LoVo (cell line): ENCODE measurements at places on chromosomes 6 and 20.

DNA sequence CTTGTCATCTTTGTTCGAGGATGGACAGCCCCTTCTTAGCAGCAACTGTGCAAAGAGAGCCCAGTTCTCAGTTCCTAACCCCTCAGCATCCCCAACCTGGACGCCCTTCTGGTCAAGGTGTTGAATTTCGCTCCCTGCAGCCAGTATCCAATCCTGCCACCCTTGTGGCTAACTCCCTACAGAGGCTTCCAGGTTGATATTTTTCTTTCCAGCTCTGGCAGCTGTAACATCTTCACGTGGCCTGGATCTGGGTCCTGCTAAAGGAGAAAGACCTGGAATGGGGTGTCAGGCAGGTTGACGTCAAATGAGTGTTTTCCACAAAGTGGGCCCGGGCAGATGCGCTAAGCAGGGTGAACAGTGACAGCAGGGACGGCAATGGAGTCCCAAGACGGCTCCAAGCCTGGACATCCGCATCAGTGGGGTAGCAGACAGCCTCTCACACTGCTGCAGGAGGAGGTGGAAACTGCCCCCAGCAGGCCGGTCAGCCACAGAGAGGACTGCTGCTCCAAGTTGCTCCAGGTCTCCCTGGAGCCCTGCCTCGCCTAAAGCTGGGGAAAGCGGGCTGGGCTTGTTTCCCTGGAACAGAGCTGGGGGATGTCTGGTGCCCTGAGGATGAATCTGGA is 1.0 kb upstream of the YTHDF1 start:
- DNase-seq: no peak

DNA sequence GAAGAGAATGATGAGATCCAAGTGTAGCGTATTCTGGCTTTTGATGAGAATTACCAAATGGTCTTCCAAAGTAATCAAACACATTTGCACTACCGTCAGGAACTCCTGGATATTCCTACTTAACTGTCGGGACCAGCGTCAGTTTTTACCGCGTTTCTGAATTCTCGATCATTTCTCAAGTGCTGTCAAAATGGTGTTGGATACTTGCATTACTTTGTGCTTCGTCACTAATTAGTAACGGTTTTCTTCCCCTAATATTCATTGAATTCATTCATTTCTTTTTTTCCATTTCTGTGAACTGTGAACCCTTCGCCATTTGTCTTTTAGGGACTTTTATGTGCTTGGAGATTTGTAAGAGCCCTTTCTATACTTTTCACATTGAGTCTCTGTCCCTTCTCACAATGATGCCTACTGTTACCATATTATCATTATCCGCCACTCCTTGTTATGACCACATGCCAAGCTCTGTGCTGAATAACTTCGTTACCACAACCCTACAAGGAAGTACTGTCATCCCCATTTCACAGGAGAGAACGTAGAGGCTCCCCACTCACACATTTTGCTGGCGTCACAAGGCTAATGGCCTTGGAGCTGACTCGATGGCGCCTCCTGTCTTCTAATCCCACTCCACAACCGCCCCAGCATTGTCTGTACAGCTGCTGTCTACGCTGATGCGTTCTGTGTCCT is 74.2 kb upstream of the QKI start:
- no peak for DNase-seq

DNA sequence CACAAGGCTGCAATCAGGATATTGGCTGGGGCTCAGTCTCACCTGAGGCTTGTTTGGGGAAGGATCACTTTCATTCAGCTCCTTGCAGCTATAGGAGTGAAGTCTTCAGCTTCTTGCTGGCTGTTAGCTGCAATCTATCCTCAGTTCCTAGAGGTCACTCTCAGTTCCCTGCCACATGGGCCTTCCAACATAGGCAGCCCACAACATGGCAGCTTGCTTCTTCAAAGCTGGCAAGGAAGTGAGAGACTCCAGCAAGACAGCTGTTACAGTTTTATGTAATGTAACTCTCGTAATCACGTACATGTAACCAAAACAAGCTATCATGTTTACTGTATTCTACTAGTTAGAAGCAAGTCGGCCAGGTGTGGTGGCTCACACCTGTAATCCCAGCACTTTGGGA is 226.9 kb downstream of the CDC5L start:
- DNase-seq: no peak

GRCh38 chr6:56246881-56247653 is at the start of gene COL21A1:
Gene COL21A1 (minus strand): TSS chr6:56247580. CDS start chr6:56182618, 64,962 bp downstream.
- peak; percentile 31 for DNase-seq

DNA sequence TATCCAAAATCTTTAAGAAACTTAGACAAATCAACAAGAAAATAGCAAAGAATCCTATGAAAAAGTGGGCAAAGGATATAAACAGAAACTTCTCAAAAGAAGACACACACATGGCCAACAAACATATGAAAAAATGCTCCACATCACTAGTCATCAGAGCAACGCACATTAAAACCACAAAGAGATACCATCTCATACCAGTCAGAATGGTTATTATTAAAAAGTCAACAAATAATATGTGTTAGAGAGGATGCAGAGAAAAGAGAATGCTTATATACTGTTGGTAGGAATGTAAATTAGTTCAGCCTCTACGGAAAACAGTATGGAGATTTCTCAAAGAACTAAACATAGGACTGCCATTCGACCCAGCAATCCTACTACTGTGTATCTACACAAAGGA is 212.0 kb upstream of the DTNBP1 start:
- no peak for DNase-seq

- DNase-seq: no peak
Observed at GRCh38 chr6:28982476-28983266, 22.4 kb downstream of the ZNF311 start.

DNA sequence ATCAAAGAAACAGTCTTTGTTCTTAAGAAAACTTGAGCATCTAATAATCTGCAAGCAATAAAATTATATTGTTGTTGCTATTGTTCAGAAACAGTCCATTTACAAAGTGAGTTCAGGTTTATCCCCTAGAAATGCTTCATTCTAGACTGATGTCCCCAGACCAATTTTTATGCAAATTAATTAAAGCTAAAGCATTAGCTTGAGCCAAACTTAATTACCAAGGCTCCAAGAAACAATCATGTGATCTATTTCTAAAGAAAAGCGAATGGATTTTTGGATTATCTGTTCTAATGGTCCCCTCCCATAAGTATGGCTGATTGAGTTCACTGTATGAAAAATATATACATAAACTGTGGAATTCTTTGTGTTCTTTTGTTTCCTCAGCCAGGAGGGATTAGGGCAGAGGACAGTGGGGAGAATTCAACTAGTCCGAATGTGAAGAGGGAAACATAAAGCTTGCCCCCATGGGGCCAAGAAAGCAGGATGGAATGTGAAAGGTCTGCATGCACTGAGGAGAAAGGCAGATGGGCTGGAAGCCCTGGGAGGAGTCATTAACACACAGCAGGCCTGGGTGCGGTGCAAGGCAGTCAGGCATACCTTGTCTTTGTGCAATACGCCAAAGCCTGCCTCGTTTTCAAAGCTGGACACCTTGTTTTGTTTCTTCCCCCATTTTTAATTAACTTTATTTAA is 597.1 kb downstream of the KIF16B start:
- no peak for DNase-seq

- no peak for DNase-seq
Observed at GRCh38 chr6:154239392-154239791, 117.2 kb downstream of the IPCEF1 start.

GRCh38 chr6:4946521-4946920 is 57.3 kb downstream of the RPP40 start:
- DNase-seq: no peak

DNA sequence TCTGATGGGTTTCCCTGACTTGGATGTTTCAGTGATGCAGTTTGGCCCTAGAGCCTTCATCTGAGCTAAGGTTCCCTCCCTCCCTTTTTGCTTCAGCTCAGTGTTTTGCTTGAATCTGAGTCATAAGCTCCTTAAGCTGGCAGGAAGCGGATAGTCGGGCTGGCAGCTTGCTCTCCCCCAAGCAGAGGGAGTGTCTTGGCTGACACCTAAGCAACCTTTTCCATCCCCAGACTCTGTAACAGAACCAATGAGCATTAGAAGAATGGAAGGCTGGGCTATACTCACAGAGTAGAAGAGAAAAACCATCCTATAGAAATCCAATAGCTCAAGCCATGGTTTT is 98.3 kb downstream of the HAO1 start:
- no peak for DNase-seq

- no peak for DNase-seq
Observed at GRCh38 chr6:20841806-20842205, 307.5 kb downstream of the CDKAL1 start.

- DNase-seq: no peak
Observed at GRCh38 chr6:53162606-53163005, 14.0 kb upstream of the GCM1 start.
